ENCODE measurements at places on chromosomes 3 and 15.

GRCh38 chr15:69585937-69586336 is 133.3 kb downstream of the RPLP1 start:
- no peak for DNase-seq

DNA sequence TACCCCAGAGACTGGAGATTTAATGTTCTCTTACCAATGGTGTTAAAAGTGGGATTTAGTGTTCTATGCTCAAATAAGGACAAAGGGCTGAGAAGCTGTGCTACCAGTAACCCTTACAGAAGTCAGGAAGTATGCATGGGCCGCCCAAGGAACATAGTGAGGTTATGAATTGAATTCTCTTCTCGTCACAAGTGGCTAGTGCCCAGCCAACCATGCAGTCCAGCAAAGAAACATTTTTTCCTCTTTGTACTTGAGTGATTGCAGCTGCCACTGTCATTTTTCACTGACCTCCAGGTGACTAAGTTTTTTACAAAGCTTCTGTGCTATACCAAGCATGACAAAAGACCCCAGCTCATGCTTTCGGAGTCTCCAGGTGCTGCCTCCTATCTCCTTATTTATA is 110.6 kb upstream of the DCBLD2 start:
- no peak for DNase-seq

GRCh38 chr15:69652751-69653305 is 200.2 kb downstream of the RPLP1 start:
- no peak for DNase-seq

DNA sequence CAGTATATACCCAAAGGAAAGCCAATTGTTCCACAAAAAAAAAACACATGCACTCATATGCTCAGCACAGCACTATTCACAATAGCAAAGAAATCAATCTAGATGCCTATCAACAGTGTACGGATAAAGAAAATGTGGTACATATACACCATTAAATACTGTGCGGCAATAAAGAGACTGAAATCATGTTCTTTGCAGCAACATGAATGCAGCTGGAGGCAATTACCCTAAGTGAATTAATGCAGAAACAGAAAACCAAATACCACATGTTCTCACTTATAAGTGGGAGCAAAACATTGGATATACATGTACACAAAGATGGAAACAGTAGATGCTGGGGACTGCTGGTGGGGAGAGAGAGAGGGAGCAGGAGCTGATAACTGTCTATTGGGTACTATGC is 124.2 kb upstream of the AADACL2 start:
- DNase-seq: no peak

DNA sequence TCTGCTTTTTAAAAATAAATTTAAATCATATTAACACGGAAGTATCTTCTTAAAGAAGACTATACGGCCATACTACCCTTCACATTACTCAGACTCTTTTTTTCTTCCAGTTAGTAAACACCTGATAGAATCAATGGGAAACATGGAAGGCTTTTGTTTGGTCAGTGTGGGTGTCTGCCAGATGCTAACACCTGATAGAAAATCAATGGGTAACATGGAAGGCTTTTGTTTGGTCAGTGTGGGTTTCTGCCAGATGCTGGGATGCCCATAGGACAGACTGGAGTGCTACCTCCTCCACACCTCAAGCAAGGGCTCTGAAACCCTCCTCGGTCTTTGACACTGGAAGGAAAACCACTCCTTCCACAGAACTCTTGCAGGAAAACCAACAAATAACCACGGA is 29.2 kb downstream of the HACL1 start:
- DNase-seq: no peak

DNA sequence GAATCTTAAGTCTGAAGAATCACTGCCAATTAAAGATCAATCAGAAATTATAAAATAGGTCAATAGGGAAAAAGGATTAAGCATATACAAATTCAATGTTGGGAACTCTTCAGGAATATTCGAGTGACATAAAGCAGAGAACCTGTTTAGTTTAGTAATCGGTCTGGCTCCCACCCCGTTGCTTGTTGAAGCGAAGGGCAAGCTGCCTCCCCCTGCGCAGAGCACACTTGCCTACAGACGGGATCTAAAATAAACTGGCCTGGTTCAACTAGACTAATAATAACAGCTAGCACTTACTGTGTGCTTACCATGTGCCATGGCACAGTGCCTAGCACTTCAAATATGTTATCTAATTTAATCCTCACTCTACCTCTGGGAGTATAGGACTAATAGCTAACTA is 8.6 kb downstream of the SEMA6D start:
- DNase-seq: no peak

DNA sequence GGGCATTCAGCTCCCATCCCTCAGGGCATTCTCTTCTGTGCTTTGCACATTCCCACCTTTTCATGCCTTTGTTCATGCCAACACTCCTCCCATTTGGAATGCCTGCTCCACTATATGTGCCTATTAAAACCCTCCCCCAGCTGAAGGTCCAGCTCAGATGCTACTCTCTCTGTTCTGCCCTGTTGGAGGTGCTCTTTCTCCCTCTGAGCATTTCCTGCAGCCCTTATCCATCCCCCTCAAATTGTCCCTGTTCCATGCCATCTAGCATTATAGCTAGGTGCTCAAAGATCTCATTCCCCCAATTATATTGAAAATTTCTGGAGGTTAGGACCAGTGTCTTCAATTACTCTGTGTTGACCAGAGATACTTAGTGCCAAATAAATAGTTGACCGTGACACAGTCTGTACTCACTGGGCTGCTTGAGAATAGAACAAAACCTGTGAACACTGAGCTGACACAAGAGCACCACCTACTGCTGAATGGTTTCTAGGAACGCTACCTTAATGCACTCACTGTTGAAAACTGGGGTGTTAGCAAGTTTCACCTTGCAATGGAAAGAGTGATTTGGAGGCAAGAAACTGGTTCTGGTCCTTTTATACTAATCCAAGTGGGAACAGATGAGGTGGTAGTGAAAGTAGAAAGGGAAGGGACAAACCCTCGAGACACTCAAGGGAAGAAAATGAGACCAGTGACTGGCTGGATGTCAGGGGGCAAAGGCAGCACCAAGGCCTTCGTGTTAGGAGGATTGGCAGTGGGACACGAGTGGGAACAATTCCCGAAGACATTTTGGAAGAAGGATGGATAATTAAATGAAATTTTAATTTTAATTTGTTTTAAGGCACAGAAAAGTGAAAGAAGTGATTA is 289.8 kb upstream of the ROPN1 start:
- no peak for DNase-seq

GRCh38 chr3:25889525-25889917 is 99.6 kb downstream of the OXSM start:
- no peak for DNase-seq

- no peak for DNase-seq
These were observed 50.7 kb upstream of the CCR2 start for GRCh38 chr3:46303240-46303639.

DNA sequence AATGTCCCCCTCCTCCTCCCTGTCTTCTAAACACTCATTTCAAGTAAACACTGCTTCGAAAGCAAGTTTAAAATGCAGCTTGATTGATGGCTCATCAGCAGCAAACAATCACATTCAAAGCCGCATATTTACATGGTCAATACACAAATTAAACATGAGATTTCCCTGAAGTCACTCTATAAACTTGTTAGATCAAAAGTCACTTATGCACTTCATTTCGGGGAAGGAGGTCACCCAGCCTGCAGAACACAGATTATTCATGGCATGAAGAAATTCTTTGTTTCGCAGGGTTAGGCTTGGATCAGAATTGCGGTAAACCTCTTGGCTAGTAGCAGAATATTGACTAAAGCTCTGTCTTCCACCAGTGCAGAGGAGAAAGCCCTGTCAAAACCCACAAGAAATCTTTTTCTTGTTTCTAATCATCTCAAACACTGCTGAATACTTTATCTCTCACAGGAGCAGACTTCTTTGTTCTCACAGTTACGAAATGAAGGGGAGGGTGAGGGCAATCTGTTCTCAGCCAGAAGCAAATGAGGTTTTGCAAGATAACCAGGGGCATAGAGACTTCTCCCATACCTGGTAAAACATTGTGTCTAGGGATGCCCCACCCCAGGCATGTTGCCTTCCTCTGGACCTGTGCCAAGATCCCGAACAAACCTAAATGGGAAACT is 133.3 kb upstream of the CHL1 start:
- no peak for DNase-seq

GRCh38 chr3:175121225-175121624 is 262.1 kb downstream of the NAALADL2 start:
- no peak for DNase-seq

- no peak for DNase-seq
These were observed 12.5 kb upstream of the TCAIM start for GRCh38 chr3:44326019-44326418.

- DNase-seq: no peak
These were observed 38.6 kb downstream of the ZXDC start for GRCh38 chr3:126436826-126437717.
